ENCODE measurements at places on chromosomes 7 and 10. TPM values are rescaled to one million over a fixed set of nuclear protein-coding genes. Genes with fewer than 3 reads are reported as not detected.

DNA sequence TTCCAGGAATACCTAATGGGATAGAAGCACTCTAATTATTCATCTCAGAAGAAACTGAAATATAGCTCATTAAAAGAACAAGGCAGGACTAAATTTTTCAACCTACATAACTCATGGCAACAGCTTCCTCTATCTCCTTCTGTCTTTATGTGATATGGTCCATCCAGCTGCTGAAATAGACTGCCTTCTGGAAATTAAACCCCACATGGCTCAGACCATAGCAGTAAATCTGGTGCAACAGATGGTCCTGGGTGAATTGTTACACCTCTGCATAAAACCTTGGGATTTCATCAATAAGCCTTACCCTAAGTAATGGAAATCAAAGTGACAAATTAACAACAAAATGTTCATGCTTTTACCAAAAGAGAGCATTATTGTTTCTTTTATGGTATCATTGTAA lies 205.6 kb upstream of the CSTF2T start:
- DNase-seq = no peak

Gene DPYSL4
- polyA plus RNA-seq = 16.3 TPM

DNA sequence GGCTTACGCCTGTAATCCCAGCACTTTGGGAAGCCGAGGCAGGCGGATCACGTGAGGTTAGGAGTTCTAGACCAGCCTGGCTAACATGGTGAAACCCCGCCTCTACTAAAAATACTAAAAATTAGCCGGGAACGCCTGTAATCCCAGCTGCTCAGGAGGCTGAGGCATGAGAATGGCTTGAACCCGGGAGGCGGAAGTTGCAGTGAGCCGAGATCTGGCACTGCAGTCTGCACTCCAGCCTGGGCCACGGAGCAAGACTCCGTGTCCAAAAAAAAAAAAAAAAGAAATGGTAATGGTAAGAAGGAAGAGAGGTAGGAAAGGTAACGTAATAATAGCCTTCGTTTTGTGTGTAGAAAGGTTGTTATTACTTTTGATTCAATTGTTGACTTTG lies 1.2 kb downstream of the HSPA14 start:
- DNase-seq = no peak

Gene MLXIPL
- polyA plus RNA-seq = 4.8 TPM

Gene AGBL3
- 17.1 TPM for polyA plus RNA-seq

DNA sequence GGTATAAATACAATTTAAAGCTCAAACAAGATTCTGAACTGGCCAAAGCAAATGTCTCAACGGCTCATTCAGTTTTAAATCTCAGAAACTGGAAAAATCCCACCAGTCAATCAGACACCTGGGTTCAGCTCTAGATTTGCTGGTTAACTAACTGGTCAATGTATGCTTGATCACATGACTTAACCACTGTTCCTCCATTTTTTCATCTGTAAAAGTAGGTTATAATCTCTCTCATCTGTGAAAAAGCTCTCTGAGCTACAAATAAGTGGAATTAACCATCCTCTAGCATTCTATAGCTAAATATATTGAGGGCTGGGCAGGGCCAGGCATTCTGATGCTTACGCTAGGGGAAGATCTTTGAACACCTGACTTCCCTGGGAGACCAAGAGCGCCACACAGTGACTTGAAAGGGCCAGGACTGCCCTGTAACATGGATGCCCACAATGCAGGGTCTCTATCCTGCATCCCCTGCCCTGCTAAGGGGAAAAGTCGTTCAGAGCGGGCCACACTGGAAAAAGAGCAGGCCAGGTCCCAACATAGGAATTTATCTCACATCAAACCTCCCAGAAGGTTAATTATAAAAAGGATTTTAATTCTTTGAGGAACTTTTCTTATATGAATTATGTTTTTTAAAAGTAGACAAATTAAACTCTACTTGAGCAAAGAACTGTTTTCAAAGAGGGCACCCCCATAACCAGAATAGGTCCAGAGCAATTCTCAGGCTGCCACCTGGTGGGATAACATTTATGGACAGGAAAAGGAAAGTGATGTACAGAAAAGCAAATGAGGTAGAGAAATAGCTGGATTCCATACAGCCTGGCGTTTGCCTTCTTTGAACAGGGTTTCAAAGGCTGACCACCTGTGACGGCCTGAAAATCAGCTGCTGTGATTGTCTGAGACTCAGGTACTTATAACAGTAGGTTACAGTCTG lies 1.8 kb downstream of the RP9 start:
- peak; percentile 59 for DNase-seq

Gene DDC
- polyA plus RNA-seq = 76.2 TPM

Gene TSPAN12
- polyA plus RNA-seq = 188 TPM

- DNase-seq = no peak
Observed at GRCh38 chr7:120467676-120468075, 194.7 kb downstream of the KCND2 start.

DNA sequence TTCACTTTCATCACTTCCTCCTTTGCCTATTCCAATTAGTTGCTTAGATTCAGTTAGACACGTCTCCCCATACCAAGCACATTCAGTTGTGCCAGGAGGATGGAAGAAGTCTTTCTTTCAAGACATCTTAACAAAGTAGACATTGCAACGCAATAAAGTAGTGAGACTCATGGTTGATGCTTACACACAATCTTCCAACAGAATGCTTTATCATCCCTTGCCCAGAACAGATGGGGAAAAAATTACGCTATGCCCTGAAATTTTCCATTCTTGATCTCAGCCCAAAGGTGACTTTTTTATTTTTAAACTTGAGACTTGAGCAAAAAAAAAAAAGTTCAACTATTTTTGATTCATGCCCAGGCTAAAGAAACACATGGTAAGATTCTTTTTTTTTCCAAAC lies 74.9 kb downstream of the KCNMA1 start:
- no peak for DNase-seq

GRCh38 chr7:55190511-55191160 lies 171.8 kb downstream of the EGFR start:
- no peak for DNase-seq

DNA sequence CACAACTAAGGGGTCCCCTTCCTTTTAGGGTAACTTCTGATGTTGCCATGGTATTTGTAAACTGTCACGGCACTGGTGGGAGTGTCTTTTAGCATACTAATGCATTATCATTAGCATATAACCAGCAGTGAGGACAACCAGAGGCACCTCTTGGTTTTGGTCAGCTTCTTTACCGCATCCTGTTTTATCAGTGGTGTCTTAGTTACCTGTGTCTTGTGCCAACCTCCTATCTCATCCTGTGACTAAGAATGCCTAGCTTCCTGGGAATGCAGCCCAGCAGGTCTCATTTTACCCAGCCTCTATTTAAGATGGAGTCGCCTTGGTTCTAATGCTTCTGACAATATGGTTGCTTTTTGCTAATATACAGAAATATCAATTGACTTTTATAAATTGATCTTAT lies 54.9 kb downstream of the AHCYL2 start:
- no peak for DNase-seq

Gene TRIM50
- polyA plus RNA-seq = 0.32 TPM

- DNase-seq = no peak
Observed at GRCh38 chr10:3414667-3415023, 242.1 kb upstream of the PITRM1 start.
